ENCODE measurements at places on chromosomes 7 and 10.

GRCh38 chr10:67696029-67696428 lies at the start of gene CTNNA3:
TSS of gene CTNNA3 (minus strand) at chr10:67696195.
- DNase-seq, result no peak

- DNase-seq, result no peak
These were observed 52.2 kb downstream of the SND1 start for GRCh38 chr7:127704211-127704610.

DNA sequence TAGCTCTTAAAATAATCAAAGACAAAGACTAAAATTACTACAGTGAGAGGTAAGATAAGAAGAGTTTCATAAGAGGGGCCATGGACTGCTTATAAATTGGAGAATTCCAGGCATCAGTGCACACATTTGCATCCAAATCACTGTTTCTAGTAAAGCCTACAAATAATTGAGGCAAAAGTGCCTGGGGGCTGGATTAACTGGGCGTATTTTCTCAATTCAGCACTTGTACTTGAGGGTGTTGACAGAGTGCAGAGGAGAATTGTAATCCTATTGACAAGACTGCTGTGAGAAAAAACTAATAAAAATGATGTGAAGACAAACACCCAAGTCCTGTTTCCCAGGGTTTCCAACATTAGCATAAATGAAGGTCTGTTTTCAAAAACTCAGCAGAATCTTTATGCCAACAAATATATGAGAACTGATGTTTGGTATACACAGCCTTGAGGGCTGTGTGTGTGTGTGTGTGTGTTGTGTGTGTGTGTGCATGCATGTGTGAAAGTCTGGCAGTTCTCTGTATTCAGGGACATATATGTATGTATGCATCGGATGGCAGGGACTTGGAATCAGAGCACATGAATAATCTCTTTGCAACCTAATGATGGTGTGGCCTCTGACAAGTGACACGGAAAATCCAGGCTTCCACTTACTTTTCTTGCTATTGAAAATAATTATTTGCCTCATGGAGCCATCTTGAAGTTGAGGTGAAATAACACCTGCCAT lies 182.1 kb upstream of the CDC14C start:
- no peak for DNase-seq

GRCh38 chr7:33903791-33904680 lies 1.3 kb upstream of the BMPER start:
- DNase-seq, result peak; percentile 14

DNA sequence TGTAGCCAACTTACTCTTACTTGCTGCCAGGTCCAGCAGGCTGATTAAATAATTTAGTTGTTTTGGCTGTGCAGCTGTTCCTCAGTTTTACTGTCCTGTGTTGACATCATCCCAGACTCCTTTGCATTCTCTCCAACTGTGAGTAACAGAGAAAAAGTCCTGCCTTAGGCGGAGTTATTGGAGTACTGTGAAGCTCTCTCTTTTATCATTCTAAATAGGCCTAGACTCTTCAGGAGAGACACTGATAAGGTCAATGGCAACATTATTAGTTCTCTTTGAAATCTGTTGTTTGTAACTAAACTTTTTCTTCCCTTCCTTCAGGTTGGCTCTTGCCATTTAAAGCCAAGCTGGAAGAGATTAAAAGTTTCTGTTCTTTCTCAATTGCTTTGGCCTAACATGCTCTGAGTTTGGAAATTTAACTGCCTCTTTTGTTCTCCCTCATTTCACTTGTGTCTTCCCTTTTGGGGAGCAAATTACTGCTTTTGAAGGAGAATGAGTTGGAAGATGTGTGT lies 215.7 kb upstream of the CSTF2T start:
- no peak for DNase-seq

- no peak for DNase-seq
These were observed 591.5 kb downstream of the AUTS2 start for GRCh38 chr7:70189776-70190175.

GRCh38 chr7:21084286-21084685 lies 297.6 kb upstream of the SP8 start:
- DNase-seq, result no peak

- no peak for DNase-seq
These were observed 67.0 kb downstream of the CTBP2 start for GRCh38 chr10:125093199-125093973.

DNA sequence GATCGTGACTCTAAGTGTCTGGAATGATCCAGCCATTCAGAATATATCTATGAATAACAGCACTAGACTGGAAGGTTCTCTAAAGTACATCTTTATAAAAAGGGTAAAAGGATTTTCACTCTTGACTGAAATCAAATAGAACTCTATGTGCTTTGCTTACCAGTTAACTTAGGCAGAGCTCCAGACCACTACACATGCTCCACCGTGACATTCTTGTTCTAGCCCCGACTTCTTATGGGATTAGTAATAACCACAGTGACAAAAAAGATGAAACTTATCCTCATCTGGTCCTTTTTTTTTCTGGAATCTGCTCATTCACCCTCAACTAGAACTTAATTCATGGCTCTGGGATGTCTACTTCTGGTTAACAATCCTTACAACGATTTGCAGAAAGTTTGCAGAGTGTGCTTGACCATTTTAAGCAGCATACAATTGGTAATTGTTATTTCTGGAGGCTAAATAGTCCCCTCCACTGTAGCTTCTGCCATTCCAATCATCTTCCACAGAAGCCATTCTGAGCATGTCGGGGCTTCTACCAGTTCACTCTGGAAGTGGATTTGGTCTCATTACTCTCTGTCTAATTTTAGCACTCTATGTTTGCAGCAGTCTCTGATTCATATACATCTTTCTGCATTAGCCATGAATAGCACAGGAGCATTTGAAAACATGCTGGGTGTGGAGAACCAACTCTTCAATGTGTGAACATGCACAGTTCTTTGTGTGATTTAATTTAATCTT lies 163.7 kb upstream of the CDC14C start:
- no peak for DNase-seq

DNA sequence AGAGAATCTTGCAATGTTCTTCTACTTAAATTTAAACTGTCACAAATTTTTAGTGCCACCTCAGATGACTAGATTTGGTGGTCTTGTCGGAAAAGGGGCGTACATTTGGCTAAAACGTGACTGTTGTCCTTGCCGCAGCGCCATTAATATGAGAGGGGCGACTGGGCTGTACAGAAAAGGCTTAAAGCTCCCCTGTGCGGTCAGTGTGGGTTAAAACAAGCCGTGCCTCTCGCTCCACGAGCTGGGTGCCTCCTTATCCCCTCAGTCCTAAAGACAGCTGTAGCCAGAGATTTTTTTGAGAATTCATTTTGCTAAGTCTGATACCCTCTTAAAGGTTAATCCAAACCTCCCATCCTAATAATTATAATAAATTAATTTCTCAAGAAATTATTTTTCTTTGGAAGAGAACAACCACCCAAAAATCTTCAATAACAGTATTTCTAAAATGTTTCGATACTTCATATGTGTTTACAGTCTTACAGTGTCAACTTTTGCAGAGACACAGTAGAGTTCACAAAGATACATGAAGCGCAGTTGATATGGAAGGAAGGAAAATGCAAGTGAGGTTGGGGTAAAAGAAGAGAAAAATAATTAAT lies 68.6 kb downstream of the C7orf25 start:
- DNase-seq, result peak; percentile 8

DNA sequence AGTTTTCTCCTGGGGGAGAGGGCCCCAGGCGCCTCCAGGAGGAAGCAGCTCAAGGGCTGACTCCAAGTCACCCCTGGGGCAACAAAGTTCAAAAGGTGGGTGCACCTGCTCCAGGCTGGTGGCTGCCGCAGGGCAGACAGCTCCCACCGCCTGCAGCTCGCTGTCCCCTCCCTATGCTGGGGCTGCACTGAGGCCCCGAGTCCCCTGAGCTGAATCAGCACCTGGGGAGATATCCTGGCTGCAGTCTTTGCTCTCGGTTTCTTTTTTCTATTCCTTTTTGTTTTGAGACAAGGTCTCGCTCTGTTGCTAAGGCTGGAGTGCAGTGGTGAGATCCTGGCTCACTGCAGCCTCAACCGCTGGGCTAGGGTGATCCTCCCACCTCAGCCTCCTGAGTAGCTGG lies 183.4 kb downstream of the DNAJB6 start:
- no peak for DNase-seq

DNA sequence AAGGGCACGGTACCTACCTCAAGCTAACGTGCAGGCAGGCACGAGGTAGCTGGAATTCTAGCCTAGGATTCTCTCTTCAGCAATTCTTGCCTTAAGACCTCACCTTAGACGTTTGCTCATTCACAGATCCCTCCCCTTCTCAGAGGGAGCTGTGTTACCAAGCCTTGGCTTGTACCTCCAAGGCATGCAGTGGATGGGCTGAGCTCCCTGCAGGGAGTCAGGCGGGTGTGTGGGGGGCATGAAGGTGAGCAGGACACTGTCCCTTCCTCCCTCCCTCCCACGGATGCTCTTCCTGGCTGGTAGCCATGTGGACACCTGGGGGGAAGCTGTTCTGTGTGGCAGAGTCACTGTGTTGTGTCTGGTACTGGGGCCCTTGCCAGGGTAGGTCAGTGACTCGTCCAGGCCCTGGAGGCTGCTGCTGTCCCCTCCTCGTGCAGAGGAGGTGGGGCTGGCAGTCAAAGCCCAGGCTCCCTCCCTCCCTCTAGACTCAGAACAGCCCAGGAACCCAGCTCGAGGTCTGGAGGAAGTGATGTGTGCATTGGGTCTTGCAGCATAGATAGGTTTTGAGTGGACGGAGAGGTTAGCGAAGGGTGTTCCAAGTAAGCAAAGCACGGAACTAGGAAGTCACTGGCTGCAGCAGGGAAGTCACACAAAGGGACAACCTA lies 222.2 kb upstream of the SH2B2 start:
- no peak for DNase-seq

DNA sequence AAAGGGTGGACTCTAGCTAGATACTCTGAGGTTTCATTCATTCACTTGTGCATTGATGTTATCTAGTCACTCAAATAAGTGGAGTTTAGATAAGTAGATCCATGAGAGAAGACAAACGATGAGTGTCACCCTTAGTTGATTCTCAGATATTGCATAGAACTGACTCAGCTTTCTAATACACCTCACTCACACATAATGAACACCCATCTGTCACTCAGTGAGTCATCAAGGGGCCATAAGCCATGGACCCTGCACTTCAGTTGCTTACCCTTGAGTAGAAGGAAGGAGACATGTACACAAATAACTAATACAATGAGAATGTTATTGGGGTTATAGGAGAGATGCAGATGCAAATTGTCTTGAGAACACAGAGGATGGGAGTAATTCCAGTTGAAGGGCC lies 163.8 kb downstream of the SORCS3 start:
- no peak for DNase-seq

Data from stimulated activated CD4-positive, alpha-beta T cell treated with anti-CD3 and anti-CD28 coated beads, Interleukin-4, amount 100 ng/mL, for 24 hours (primary cell).